Tracheal epithelial cell (primary cell): ENCODE measurements at places on chromosomes 16 and 17. TPM values are rescaled to one million over a fixed set of nuclear protein-coding genes. Genes with fewer than 3 reads are reported as not detected.

Gene TNFSF13
- 5.3 and 8.2 TPM in 2 replicates for total RNA-seq

Gene EPN3
- 10.7 and 11.1 TPM in 2 replicates for total RNA-seq

Gene RRAD
- total RNA-seq: 62.4 and 118 TPM in 2 replicates

Gene ITGA2B
- not detected in 2 replicates for total RNA-seq

Gene USP7
- 48.4 and 58.3 TPM in 2 replicates for total RNA-seq
